ENCODE measurements at places on chromosomes 7 and 10.

DNA sequence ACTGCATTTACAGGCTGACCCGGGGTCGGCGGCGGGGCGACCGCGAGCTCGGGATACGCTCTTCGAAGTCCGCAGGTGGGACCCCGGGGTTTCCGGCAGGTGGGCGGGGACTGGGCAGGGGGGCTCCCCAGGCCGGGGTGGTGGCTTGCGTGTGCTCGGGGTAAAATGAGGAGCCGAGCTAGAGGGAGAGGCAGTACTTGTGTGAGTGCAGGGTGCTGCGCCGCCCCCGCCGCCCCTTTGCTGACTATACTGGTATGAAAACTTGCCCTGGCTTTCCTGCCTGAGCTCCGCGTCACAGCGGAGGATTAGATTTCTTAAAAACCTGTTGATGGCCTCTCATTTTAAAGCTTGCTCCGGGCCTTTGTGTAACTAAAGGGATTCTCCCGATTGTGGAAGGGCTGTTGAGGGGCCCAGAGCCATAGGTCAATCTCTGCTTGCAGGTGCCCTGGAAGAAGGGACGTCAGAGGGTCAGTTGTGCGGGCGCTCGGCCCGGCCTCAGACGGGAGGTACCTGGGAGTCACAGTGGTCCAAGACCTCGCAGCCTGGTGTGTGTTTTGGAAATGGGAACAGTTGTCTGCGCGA is 488 bp downstream of the ARMC10 start:
- DNase-seq, result peak; percentile 44

- DNase-seq, result no peak
Measured at GRCh38 chr10:49040601-49041000, 74.7 kb downstream of the VSTM4 start.

GRCh38 chr7:33712020-33712414 is 193.3 kb upstream of the BMPER start:
- no peak for DNase-seq

DNA sequence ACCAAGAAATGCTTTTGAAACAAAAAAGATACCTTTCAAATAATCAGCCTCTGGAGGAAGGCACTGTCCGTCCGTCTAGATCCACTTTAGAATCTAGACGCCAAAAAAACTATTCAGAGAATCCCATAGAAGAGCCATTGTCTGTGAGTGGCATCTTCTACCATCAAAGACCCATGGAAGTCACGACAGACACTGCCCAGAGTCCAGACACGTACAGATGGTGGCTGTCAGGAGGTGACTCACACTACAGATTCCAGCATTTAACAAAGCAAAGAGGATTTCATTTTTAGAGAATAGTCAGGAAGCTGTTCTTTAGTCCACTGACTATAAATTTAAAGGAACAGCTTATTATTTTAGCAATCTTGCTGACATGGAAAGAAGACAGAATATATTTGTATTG is 11.7 kb downstream of the C1QL3 start:
- no peak for DNase-seq

GRCh38 chr7:116403265-116403664 is 96.3 kb upstream of the CAV2 start:
- no peak for DNase-seq

GRCh38 chr10:99234791-99235657 is 628 bp downstream of the HPSE2 start:
- DNase-seq, result no peak

- DNase-seq, result no peak
Measured at GRCh38 chr10:77240041-77240652, 397.5 kb downstream of the KCNMA1 start.
